ENCODE measurements at places on chromosomes 3 and 15.

DNA sequence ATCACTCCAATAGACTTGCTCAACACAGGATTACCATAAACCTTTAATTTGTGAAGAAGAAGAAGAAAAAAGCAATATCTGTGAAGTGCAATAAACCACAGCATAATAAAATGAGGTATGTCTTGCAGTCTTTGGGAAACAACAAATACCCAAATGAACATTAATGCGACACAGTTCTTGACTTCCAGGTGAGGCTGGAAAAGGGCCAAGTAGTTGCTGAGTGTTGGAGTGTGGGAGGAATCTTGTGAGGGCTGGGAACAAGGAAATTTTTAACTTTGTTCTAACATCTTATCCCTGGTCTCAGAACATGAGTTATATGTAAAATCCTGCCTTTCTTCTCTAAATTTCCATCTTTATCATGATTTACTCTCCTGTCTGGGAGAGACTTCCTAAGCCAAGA lies 206.5 kb downstream of the DTWD1 start:
- no peak for DNase-seq

GRCh38 chr3:133124511-133124910 lies 86.3 kb downstream of the TMEM108 start:
- peak; percentile 15 for DNase-seq

- no peak for DNase-seq
Measured at GRCh38 chr3:128598884-128599664, 51.5 kb downstream of the RPN1 start.

DNA sequence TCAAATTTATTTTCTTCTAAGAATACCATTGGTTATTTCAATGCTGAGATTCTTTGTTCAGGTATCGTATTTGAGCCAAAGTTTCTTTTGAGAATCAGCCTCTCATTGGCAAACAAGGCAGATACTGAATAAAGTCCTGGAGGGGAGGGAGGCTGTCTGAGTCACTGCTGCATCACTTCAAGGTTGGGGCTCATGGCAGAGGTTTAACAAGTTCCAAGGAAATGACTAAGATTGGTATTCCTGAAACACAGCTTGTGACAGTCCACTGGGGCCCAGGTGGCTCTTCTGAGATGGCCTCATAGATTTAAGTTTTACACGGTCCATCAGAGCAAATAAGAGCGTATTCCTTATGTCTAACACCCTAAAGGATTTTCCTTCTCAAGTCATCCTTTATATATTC lies 213.8 kb upstream of the STAC start:
- peak; percentile 84 for DNase-seq

- DNase-seq = no peak
Measured at GRCh38 chr3:37764586-37764985, 97.1 kb upstream of the CTDSPL start.

Data from M059J (cell line).